ENCODE measurements at places on chromosomes 16 and 17.

- no peak for DNase-seq
Measured at GRCh38 chr17:29574732-29575510, 6.4 kb downstream of the TP53I13 start.

GRCh38 chr16:60485872-60486489 is 1550.3 kb downstream of the CDH8 start:
- DNase-seq = no peak

DNA sequence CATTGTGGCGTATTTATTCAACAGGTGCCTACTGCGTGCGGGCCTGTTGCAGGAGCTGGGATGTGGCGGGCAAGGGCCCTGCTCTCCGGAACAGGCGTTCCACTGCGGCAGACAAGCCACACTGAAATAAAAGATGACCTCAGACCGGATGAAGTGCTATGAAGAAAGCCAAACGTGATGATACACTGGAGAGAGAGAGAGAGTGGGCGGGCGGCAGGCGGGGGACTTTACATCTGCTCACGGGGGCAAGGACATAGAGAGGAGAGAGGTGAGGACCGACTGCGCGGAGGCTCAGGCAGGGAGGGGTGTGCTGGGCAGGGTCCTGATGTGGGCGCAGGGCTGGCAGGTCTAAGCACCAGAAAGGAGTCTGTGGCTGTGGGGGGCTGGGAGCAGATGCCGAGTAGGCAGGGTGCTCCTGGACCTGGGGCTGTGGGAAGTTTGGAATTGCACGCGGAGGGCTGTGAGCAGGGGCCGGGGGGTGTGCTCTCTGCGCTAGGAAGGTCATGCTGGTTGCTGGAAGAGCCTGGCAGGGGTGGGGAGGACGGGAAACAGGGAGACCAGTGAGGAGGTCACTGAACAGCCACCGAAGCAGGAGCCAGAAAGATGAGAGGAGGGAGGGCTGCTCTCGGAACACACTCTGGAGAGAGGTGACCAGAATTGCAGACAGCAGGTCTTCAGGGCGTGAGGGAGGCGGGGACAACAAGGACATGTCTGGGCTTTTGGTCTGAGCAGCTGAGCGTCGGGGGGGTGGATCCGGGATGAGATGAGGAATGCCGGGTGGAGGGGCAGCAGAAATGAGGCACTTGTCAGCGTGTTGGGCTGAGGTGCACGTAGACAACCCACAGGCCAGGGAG is 9.9 kb downstream of the MXRA7 start:
- DNase-seq = no peak

GRCh38 chr17:37774504-37774903 is 29.6 kb upstream of the HNF1B start:
- DNase-seq = no peak

DNA sequence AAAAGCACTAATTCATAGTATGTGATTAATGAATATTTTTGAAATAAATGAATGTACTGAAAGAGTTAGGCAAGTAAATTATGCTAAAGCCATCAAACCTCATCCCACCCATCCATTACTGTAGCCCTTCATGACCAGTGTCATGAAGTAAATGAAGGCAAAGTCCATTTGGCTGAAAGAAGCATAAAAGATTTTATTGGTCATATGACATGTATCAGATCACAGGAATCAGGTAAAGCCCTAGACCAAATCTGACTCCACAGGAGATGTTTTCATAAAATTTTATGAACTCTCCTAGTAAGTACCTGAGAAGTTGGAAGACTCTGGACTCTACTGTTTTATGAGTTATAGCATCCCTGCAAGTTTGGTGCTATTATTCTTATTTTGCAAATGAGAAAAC is 213.5 kb downstream of the TMEM114 start:
- no peak for DNase-seq

DNA sequence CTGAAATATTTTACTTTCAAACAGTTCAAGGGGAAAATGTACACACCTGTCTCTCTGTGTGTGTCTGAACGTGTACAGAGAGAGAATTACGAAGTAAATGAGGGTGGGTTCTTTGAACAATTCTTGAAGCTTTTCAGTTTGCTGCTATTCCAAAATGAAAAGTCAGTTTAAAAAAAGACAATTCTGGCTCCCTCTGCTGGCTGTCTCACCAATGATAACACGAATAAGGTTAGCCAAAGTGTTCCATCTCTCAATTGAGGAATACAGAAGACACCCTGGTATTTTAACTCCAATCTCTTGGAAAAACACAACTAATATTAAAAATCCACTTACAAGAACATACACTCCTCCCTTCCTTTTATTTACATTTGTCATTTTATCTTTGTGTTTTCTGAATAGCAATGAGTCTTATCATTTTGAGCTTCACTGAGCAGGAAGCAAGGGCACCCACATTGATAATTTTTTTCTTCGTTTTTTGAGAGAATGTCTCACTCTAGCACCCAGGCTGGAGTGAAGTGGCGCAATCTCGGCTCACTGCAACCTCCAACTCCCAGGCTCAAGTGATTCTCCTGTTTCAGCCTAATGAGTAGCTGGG is 20.5 kb downstream of the EFTUD2 start:
- DNase-seq = peak; percentile 47

DNA sequence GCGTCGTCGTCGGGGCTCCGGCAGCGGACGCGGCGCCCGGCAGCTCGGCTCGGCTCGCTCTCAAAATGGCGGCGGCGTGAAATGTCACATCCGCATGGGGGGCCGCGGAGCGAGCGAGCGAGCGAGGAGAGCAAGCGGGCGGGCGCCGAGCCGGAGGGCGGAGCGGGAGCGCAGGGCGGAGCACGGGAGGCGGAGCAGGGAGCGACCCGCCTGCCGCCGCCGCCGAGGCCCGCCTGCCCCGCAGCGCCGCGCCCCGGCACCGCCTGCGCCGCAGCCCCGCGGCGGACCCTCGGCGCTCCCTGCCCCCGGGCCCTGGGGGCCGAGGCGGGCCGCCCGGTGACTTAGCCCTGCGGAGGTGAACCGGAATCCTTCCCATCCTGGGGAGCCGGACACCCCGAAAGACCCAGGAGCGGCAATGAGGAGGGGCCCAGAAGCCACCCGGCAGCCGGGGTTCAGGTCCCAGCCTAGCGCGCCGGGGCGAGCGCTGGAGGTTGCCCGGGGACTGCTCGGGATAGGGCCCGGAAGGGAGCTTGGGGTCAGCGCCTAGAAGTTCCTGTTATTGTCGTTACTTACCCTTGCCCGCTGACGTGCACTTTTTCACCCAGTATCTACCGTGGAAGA is at the start of gene USP7:
USP7 (minus strand) TSS at position 86 of the 621 bp plus-strand sequence. CDS start 621 bp downstream, outside the sequence.
- DNase-seq = peak; percentile 94

DNA sequence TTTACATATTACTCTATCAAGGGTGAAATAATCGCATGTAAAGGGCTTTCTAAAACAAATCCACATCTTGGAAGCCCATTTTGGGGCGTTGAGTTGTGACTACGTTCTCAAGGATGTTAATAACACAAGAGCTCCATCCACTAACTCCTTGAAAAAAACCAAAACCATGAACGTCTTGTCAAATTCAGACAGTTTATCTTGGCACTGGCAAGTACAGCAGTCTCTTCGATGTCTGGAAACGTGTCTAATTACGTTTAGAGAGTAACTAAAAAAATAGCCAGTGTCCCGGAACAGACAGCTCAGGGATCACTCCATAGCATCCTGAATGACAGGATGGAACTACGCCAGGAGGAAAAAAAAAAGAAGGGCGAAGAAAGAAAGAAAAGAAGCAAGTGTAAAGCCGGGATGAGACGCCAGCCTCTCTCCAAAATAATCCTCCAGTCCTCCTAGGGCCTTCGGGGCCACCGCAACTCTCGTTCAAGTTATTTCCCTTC is 954 bp downstream of the MYO1D start:
- no peak for DNase-seq

- DNase-seq = no peak
Measured at GRCh38 chr17:17621254-17621653, 29.7 kb upstream of the PEMT start.

DNA sequence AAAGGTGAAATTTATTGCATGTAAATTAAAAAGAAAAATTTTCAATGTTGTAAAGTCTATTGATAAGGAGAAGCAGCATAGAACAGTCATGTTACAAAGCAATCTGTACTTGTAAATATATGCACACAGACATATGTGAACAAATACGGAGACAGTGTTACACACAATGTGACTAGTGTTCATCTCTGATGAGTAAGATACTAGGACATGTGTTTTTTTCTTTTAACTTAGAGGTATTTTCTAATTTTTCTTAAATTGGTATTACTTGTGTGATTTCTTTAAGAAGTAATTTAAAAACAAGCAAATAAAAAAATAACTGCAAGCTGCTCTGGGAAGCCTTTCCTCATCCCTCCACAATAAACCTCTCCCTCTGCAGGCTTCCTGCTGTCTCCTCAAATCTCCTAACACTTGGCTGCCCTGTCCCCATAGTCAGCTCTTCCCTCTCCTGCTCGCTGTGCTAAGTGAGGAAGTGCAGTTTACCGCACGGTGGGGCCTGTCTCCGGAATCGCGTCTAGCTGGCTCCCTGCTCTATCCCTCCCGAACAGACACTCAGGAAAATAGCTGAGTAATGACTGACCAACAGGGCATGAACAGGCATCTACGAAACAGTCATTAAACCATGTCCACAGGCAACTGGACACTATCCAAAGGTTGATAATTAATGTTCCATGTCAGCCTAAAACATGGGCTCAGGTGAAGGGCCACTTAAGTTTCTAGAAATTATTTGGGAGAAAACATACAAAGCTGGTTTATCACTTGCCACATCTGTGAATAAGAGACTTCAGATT is 35.9 kb downstream of the CMTM4 start:
- no peak for DNase-seq

- no peak for DNase-seq
Measured at GRCh38 chr16:88316941-88317612, 65.7 kb upstream of the ZNF469 start.

DNA sequence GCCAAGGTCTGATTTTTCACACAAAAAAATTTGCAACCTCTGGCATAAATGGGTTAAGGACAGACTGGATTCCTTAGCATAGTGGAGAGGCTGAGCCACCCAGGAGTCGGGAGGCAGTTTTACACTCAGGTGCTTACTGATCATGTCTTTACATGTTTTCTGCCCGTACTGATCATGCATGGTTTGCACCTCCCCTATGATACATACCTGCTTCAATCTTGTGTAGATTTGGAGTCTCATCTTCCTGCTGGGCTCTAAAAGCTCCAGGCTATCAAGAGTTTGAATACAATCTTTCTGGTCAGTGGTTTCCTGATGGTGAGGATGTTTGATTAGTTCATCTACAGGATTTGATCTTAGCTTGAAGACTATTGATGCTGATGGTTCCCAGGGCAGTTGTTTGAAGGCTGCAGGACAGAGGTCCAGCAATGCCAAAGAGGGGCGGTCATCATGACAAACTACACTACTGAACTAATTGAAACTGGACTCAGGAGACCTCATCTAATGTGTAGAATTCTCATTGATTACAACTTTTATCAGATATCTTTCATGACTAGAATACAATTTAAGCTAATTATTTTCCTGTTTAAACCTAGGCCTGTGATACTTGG is 6.9 kb downstream of the C1QBP start:
- no peak for DNase-seq

DNA sequence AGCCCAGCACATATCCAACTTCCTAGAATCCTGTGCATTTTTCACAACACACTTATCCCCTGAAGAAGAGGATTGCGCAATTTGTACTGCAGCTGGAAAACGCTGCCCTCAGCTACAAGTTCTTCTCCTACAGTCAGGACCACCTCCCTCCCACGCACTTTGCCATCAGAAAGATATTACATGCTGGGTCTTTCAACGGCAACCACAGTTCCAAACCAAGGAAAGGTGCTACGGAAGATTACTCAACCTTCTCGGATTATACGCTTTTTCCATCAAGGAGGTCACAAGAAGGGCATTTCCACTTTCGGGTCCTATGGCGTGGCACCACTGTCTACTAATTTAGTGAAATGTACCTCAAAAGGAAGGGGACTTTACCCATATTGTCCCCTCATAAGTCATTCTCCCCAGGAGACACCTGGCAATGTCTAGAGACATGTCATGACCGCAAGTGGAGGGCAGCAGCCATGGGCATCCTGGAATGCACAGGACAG is 35.2 kb downstream of the USP7 start:
- DNase-seq = no peak

- DNase-seq = no peak
Measured at GRCh38 chr17:50352693-50353599, 7.0 kb downstream of the XYLT2 start.

DNA sequence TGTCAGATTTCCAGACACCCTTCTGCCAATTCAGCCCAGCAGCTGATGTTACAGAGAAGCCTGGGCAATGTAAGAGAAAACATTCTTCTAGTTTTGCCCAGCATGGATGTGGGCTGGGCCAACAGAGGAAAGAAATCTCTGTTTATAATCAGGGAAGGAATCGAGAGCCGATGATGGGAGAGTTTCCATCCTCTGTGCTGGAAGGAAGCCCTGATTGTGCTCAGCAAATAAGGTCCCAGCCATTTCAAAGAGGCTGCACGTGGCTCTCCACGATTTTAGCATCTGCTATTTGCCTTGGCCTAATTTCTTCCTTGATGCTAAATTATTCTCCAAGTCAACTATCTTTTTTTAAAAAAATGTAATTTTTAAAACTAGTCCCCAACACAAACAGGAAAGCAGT is 70.0 kb downstream of the IRX6 start:
- no peak for DNase-seq

DNA sequence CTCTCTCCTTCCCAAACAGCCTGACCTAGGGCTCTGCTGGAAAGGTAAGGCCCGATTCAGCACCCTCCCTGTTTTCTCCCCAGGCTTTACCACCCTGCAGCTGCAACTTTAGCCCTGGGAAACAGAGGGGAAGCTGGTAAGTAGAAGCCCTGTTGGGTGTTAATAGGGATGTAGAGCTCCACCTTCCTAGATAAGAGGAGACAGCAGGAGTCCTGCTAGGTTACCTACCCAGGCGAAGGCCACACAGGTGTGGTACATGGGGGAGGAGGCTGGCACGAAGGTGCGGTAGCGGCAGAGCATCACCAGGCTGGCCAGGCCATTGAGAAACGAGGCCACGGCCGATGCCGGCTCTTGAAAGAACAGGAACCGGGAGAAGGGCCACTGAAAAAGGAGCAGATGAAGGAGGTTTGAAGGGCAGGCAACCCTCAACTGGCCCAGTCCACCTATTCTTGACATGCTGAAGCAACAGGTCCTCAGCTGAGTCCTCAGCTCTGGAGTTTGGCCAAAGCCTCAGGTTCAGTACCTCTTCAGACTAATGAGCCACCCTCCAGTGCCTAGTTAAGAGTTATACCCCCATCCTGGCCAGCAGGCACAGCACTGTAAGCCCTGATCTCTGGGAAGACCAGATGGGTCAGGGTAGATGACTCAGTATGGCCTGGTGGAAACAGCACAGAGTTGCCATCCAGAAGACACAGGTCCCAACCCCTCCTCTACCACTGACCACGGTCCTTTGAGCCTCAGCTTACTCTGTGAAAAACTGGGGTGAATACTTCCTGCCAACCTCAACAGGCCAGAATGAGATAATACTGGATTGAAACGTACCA is 3.3 kb downstream of the PGAP3 start:
- no peak for DNase-seq

- no peak for DNase-seq
Measured at GRCh38 chr17:62916684-62917571, 49.1 kb upstream of the TANC2 start.

GRCh38 chr17:1966274-1967086 is 58.7 kb downstream of the RTN4RL1 start:
- DNase-seq = no peak

GRCh38 chr17:78748730-78749317 is 33.2 kb downstream of the CYTH1 start:
- peak; percentile 84 for DNase-seq

All from CD4-positive, alpha-beta T cell treated with Interleukin-6 for 4 hours (primary cell).